ENCODE measurements at places on chromosomes 12 and 14. TPM values are rescaled to one million over a fixed set of nuclear protein-coding genes. Genes with fewer than 3 reads are reported as not detected.

Gene KRT78
- not detected for polyA plus RNA-seq

Gene PIWIL1
- polyA plus RNA-seq: 0.82 TPM

Gene SYT1
- polyA plus RNA-seq: 6.9 TPM

Gene FGF6
- polyA plus RNA-seq: not detected

Gene KRT83
- polyA plus RNA-seq: not detected

Gene VEZT
- 76.6 TPM for polyA plus RNA-seq

Gene KLHL42
- polyA plus RNA-seq: 33.4 TPM

Gene KRT5
- 0.35 TPM for polyA plus RNA-seq

Gene RSRC2
- polyA plus RNA-seq: 283 TPM

Gene SPTLC2
- polyA plus RNA-seq: 35.0 TPM

Gene CCDC196
- polyA plus RNA-seq: not detected

Gene USP44
- polyA plus RNA-seq: 4.2 TPM

Gene TBC1D30
- 13.5 TPM for polyA plus RNA-seq

Gene PDE3A
- 9.3 TPM for polyA plus RNA-seq

Gene CACNA1C
- polyA plus RNA-seq: 14.0 TPM

Gene APAF1
- 54.4 TPM for polyA plus RNA-seq

Gene TAS2R8
- polyA plus RNA-seq: not detected

Gene SLCO1B1
- not detected for polyA plus RNA-seq

Gene C12orf54
- polyA plus RNA-seq: 0.35 TPM

Gene KRT76
- polyA plus RNA-seq: not detected

Gene RD3L
- polyA plus RNA-seq: 0.19 TPM

Gene AICDA
- 0.15 TPM for polyA plus RNA-seq

Gene SAMD15
- 4.4 TPM for polyA plus RNA-seq

Gene DDX47
- 76.6 TPM for polyA plus RNA-seq

Gene C12orf42
- 0.20 TPM for polyA plus RNA-seq

Gene SELPLG
- 4.0 TPM for polyA plus RNA-seq

Gene SIX1
- polyA plus RNA-seq: 0.97 TPM

Gene MAP1LC3B2
- 4.8 TPM for polyA plus RNA-seq

Gene UBE3B
- polyA plus RNA-seq: 36.2 TPM

Gene SALL2
- polyA plus RNA-seq: 32.3 TPM

Gene ARHGEF40
- polyA plus RNA-seq: 82.1 TPM

Gene FAM181A
- polyA plus RNA-seq: 0.47 TPM

Gene TMPO
- 262 TPM for polyA plus RNA-seq

Gene HHIPL1
- polyA plus RNA-seq: 3.1 TPM

Gene RNASE1
- 293 TPM for polyA plus RNA-seq

Gene CLEC4C
- 0.15 TPM for polyA plus RNA-seq

Gene RTL1
- polyA plus RNA-seq: 0.11 TPM

Gene KRT6C
- not detected for polyA plus RNA-seq

Gene PLCZ1
- polyA plus RNA-seq: 2.6 TPM

Gene MYF6
- polyA plus RNA-seq: 0.22 TPM

Gene VCPKMT
- polyA plus RNA-seq: 15.1 TPM

Gene SERPINA12
- not detected for polyA plus RNA-seq

Measured in left lung (tissue), 14 donors.